ENCODE measurements at places on chromosomes 12 and 14.

- no peak for DNase-seq
Observed at GRCh38 chr12:49887536-49888401, 15.9 kb downstream of the FAIM2 start.

GRCh38 chr14:77177702-77178101 lies 3.9 kb upstream of the TMEM63C start:
- DNase-seq, result no peak

DNA sequence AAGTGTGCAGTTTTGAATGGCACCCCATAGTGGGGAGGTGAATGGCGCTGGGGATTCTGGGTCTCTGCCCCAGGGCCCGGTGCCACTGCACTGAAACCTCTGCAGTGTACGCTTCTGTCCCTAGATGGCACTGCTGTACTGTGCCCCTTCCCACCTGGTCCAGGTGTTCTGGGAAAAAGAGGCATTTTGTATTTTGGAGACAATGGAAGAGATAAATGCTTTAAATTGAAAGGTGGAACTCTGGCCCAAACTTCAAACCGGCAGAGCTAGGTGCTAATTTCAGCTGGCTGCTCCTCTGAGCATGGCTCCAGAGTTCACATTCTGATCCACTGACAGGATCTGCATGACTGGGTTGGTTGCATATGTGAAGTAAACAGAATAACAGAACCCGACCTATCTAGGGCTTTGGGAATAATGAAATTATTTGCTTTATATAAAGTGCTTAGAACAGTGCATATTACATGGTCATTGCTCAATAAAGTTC lies 52.2 kb downstream of the KRT80 start:
- no peak for DNase-seq

DNA sequence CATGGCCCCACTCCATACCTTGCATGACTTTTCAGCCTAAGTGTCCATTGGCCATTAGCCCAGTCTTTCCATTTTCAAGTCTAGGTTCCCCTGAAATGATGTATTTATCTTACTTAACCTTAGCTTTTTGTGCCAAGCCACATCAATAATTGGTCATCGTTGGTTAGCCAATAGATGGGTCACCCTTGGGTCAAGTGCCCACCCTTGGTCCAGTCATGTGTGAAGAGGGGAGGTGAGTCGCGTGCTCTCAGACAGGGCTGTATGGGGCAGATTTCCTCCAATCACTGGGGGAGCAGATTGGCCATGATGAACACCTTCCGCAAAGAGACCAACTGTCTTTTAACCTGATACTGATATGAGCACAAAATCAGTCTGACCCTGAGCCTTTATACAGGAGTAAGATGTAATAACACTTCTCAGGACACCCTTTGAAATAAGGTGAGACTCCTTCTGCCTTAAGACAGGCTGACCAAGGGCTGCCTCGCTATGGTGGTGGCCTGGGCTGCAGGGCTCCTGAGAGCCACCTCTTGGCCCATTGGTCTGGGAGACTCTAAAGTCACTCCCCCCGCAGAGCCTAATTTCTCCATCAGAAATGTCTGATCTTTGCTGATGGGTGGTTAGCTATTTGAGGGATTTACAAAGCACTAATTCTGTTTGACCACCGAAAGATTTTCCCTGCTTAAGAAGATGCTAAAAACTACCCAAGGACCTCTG lies 143.2 kb downstream of the ZFP36L1 start:
- no peak for DNase-seq

DNA sequence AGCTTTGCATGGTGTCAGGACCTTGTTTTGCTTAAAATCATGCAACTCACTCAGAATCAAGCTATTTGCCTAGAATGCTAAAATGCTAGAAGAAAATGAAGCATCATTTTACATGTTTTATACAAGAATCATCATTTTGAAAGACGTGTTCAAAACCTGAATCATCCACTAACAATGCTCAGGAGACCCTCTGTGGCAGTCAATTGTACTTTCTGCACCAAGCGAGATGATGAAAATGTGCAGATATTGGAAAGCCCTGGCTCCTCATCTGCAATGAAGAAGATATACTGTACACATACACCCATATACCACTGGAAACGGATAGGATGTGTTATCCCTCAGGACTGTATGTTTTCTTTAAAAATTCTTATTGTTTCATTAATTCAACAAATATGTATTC lies 92.7 kb downstream of the DYRK2 start:
- no peak for DNase-seq

- DNase-seq, result no peak
Observed at GRCh38 chr14:95623195-95623594, 63.0 kb upstream of the TCL1B start.

- DNase-seq, result no peak
Observed at GRCh38 chr12:13099066-13099843, 4.2 kb downstream of the GSG1 start.

GRCh38 chr12:45637706-45638105 lies 91.8 kb upstream of the ARID2 start:
- DNase-seq, result no peak

- no peak for DNase-seq
Observed at GRCh38 chr12:8508910-8509841, 4.1 kb upstream of the CLEC4D start.

- DNase-seq, result no peak
Observed at GRCh38 chr14:61065656-61066055, 84.6 kb downstream of the SLC38A6 start.

GRCh38 chr14:93688239-93688666 lies 100.0 kb downstream of the PRIMA1 start:
- no peak for DNase-seq

- no peak for DNase-seq
Observed at GRCh38 chr14:25252793-25253192, 202.8 kb upstream of the STXBP6 start.

DNA sequence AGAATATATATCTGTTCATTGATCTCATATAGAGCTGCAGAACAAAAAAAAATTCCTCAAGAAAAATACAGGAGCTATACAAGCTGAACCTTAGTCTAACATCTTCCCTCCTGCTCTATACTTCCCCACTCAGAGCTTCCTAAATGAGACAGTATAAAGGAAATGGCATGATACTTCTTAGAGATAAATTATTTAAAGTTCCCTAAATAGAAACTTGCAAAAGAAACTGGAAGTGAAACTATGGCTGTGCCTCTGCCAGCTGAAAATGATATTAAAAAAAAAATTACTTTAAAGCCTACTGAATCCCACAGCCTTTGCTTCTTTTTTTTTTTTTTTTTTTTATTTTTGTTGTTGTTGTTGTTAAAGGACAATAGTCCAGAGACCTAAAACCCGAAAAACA lies 11.6 kb upstream of the NEK9 start:
- DNase-seq, result peak; percentile 51

DNA sequence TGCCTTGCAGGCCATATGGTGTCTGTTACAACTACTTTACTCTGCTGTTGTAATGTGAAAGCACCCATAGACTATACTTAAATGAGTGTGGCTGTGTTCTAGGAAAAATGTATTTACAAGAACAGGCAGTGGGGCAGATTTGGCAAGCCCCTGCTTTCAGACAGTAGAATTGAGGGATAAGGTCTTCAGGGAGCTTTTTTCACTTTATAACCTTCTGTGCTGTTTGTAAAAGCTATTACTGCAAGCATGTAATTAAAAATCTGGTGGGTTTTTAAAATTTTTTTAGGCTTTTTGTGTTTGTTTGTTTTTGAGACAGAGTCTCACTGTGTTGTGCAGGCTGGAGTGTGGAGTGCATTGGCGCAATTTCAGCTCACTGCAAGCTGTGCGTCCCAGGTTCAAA lies 73.9 kb downstream of the VEZT start:
- no peak for DNase-seq

DNA sequence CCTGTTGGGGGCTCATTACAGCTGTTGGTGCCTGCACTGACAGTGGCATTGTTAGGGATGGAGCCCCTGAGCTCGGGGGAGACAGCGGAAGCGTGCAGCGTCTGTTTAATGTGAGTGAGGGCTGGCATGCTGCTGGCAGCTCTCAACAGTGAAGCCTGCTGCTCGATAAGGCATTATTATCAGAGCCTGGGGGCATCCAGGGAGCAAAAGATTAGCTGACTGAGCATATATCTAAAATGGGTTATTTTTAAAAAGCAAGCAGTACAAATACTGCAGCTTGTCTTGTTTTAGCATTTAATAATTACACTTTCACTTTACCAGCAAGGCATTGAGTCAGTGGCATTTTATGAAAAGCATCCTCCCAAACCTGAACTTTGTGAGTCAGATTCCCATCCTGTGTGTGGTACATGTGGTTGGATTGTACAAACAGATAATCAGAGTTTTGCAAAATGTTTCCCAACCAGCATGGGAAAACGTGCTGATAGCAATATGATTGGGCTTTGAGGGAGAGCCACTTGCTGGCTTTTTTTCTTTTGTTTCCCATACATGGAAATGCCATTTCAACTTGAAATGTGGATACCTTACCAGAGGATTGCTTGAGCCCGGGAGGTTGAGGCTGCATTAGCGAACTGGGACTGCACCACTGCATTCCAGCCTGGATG lies 150.8 kb downstream of the PRKCH start:
- DNase-seq, result no peak

GRCh38 chr14:100544506-100545141 lies 42.6 kb downstream of the BEGAIN start:
- DNase-seq, result no peak

- DNase-seq, result no peak
Observed at GRCh38 chr12:83065562-83065961, 378.9 kb downstream of the TMTC2 start.

GRCh38 chr14:99687284-99688209 lies 3.4 kb downstream of the CYP46A1 start:
- no peak for DNase-seq

GRCh38 chr12:61536525-61536924 lies 723.7 kb upstream of the USP15 start:
- DNase-seq, result no peak

DNA sequence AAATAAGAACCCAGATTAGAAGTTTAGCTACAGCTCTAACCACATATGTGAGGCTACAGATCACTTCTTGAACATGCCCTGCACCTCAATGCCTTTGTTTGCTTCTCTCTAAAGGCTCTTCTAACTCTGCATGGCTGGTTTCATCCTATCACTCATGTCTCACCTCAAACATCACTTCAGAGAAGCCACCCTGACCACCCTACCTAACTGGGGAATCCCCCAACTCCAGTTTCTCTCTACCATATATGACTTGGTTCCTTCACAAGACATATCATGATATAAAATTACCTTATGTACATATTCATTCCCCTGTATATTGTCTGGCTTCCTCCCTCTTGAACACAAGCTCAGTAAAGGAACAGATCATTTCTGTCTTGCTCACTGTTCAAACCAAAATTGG lies 250.2 kb upstream of the GRIP1 start:
- no peak for DNase-seq

GRCh38 chr14:92978229-92979021 lies 55.5 kb downstream of the CHGA start:
- no peak for DNase-seq

DNA sequence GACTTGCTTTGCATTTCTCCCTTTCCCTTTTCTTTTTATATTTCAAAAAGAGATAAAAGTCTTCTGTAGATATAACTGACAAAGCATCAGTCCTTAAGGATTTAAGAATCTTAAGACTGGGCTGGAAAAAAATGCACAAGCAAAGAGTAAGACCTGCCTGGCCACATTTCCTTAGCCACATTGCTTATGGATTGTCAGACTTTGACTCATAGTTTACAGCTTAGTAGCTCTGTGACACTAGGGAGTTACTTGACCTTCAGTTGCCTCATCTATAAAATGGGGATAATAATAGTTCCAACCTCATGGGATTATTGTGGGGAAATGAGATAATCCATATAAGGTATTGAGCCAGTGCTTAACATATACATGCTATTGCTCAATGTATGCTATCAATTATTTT lies 66.4 kb upstream of the STK38L start:
- DNase-seq, result no peak

GRCh38 chr12:79920421-79921238 lies 14.3 kb downstream of the PPP1R12A start:
- DNase-seq, result no peak

GRCh38 chr12:106113824-106114446 lies 24.8 kb downstream of the NUAK1 start:
- DNase-seq, result no peak
